ENCODE measurements at places on chromosomes 13 and 19.

DNA sequence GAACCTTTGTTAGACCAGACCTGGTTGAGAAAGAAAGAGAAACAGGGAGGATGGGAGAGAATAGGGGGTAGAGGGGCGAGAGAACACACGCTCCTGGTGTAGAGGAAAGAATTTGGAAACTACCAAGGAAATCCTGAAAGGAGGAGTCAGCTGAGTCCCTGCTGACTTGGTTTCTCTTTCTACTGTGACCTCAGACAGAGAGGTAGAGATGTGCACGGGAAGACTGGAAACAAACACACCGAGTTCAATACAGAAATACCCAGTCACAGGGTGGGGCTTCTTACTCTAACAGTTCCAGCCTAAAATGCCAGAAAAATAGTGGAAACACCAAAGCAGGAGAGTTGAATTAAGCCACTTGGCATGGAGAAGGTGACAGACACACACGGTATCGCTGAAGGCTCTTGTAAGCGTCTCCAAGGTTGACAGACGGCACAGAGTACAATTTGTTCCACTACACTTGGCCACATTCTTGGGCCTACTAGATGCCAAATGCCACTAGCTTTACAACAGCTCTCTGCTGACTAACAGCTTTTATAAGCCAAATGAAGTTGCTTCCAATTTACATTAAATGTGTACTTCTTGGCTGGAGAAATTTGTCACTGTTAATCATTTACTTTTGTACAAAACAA lies 28.1 kb downstream of the LATS2 start:
- DNase-seq = no peak

GRCh38 chr13:110436276-110436675 lies 125.2 kb downstream of the RAB20 start:
- no peak for DNase-seq

GRCh38 chr19:1851654-1852580 lies 3.6 kb upstream of the REXO1 start:
- no peak for DNase-seq

GRCh38 chr13:87208636-87209035 lies 462.5 kb upstream of the SLITRK5 start:
- DNase-seq = no peak

DNA sequence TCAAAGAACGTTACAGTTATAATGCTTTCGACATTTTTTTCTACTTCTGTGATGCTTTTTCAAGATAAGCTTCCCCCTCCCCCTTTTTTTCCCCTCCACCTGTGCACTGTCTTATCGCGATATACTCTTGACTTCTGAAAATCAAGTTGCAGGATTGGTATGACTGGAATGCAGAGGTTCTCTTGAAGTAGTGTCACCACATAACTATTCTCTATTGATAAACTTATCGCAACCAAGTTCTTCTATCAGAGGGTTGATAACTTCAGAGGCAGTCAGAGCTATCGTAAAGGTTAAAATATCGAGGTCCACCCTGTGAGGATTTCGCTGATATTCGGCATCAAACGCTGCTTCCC lies 820 bp downstream of the EID2 start:
- no peak for DNase-seq

- no peak for DNase-seq
Measured at GRCh38 chr13:44837250-44837649, 152.0 kb downstream of the NUFIP1 start.

DNA sequence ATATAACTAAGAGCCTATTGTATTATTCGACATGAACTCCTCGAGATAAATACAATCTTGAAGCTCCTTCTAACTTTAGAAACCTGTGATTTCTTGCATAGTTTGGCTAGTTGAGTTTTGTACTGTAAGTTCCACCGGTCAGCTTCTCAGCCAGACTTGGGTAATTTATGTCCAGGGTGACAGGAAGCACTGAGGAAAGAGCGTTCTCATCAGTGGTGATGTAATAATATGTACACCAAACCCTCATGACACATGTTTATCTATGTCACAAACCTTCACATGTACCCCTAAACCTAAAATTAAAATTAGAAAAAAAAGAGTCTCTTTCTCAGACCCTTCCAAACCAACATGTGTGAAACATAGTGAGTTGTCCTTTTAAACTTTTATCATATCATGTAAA lies 205.7 kb downstream of the KCNRG start:
- no peak for DNase-seq

GRCh38 chr13:108961542-108962125 lies 332.2 kb downstream of the MYO16 start:
- no peak for DNase-seq

DNA sequence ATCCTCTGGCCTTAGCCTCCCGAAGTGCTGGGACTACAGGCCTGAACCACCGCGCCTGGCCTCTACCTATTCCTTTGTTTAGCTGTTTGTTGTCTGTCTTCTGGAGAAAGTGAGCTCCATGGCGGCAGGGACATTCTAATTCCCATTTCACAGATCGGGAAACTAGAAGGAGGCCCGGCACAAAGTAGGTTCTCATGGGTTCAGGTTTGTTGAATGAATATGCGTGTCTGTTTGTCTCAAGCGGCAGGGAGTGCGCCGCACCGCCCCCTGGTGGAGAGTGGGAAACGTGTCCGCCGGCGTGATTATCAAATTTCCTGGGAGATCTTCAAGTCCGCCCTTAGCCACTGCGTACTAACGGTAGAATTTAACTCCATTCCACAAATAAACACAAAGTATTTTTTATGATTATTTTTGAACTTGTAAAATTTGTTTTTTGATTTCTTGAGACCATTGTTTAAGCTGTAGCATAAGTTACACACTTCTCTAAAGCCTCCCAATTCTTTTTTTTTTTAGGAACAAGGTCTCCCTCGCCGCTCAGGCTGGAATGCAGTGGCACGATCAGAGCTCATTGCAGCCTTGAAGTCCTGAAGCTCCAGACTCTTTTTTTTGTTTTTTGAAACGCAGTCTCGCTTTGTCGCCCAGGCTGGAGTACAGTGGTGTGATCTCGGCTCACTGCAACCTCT lies 8.9 kb upstream of the CCDC9 start:
- DNase-seq = peak; percentile 23
